ENCODE measurements at places on chromosomes 12 and 14. TPM values are rescaled to one million over a fixed set of nuclear protein-coding genes. Genes with fewer than 3 reads are reported as not detected.

The PYGL gene
- total RNA-seq, result 39.9 TPM

The ACVRL1 gene
- 81.4 TPM for total RNA-seq

The MTHFD1 gene
- total RNA-seq, result 33.7 TPM

The AMN gene
- total RNA-seq, result not detected

The NFE2 gene
- not detected for total RNA-seq

The FITM1 gene
- not detected for total RNA-seq

The KRT71 gene
- not detected for total RNA-seq

The KLRC3 gene
- total RNA-seq, result not detected

The EXOC3L4 gene
- total RNA-seq, result not detected

The HHIPL1 gene
- 2.1 TPM for total RNA-seq

The TIMELESS gene
- 4.4 TPM for total RNA-seq

DNA sequence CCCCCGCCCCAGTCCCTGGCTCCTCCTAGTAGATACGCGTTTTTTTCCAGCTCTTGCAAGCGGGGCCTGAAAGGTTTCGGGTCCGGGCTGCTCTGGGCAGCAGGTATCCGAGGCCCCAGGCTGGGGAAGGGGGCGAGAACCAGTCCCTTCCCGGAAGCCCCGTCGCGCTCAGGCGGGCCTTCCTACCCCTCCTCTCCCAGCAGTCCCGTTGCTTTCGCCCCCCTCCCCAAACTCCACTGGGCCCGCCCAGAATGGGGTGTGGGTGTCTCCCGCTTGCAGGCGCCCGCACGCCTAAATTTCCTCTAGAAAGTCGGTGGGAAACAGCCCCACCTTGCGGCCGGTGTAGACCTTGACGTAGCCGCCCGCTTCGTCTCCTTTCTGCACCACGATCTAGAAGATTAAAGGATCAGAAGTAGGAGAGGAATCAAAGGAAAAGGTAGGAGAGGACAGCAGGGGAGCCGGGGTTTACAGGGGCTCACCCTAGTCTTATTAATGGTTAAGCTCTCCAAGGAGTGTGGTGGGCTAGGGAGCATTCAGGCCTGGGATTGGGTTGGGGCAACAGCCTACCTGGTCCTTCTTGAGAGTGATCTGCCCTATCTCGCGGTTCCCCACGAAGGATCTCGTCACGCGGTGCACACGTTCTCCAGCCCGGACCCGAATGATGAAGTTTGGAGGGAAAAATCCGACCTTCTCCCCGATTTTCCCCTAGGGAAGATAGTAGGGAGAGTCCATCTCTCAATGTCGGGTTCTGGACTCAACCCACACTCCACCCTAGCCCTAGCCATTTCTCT is 7.3 kb downstream of the STAC3 start:
- no peak for DNase-seq

DNA sequence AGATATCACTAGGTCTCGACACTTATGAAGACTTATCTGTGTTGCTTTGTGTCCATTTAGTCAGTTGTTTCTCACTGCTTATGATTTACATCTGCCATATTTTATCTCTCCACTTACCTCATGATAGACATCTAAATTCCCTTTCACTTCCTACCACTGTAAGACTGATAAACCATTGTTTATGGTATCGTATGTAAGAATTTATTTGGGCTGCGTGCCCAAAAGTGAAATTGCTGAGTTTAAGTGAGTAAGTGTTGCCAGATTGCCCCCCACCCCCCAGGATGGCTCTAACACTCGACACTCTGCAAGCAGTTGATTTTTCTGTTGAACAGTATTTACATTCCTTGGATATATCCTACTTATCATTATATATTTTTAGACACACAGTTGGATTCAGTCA is 69.9 kb upstream of the MON2 start:
- no peak for DNase-seq

- DNase-seq, result no peak
These were observed 7.9 kb downstream of the GIT2 start for GRCh38 chr12:109988274-109988673.

DNA sequence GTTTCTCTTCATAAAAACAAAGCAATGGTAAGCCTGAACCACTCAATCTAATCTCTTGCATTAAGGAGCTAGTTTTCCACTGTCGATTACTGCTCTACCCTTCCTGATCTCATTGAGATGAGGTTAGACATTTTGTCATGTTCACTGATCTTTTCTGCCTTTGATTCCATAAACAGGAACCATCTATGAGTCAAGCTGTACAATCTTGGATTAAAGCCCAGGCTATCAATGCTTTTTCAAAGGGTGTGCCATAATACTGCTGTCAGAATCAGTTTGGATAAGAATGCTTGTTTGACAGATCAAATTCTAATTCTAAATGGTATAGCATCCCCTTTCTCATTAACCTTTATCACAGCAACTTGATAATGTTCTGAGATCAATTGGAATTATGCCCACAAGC is 16.1 kb downstream of the GRIP1 start:
- no peak for DNase-seq

- DNase-seq, result no peak
These were observed 66.9 kb downstream of the ANKS1B start for GRCh38 chr12:99917711-99918402.

GRCh38 chr12:88784166-88784565 is 203.9 kb upstream of the KITLG start:
- DNase-seq, result no peak

DNA sequence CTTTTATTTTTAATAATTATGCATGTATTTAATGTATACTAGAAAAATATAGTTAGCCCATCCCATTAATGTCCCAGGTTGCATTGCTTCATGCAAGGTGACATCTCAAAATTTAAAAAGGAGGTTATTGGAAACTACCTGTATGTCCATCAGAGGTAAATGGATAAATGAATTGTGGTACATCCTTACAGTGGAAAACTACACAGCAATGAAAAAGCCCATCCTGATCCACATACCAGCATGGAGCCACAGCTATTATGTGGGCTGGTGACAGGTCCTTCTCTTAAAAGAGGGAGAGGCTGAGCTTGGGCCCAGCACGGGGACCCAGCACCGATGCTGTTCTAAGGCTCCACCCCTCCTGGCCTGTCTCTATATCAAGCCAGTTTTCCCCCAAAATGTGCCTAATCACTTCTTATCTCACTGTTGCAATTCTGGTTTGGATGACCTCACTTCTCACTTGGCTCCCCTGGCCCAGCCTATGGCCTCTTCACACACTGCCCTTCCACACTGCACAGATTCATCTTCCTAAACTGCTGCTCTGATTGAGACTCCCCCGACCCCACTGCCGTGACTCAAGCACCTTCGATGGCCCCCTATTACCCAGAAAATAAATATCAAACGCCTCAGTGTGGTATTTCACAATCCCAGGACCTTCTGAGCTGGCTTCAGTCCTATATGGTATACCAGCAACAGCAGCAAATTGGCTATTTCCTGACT is 97.1 kb upstream of the NCOR2 start:
- DNase-seq, result no peak

DNA sequence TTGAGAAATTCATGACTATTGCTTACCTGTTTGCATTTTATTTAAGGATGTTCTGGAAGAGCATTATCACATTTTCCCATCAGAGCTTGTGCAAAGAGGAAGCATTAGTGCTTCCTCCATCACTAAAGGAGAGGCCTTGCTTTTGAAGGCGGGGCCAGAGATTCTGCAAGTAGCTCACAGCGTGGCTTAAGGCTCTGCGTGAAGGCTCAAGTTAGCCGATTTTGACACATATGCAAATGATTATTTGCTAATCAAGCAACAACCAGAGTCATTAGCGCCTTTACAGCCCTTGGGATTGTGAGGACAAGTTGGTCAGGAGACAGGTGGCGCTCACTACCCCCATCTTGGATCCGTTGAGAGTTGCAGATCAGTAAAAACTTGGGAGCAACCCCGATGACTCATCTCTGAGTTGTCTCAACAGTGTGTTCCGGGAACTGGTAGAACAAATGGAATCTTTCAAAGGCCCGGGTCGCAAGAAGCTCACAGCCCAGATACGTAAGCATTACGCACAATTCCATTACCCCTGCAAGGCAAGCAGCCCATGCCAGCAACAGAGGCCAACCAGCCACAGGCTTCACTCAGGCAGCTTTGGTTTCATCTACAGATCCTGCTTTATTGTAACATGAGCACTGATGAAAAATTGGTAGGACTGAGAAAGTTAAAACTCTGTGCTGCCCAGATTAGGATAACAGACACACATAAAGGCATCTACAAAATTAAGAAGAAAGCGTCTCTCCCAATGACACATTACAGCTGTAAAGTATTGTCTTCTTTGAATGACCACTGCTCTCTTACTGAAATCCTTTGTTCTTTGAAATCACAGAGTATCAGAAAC is 34.9 kb upstream of the SPTSSA start:
- DNase-seq, result peak; percentile 41

DNA sequence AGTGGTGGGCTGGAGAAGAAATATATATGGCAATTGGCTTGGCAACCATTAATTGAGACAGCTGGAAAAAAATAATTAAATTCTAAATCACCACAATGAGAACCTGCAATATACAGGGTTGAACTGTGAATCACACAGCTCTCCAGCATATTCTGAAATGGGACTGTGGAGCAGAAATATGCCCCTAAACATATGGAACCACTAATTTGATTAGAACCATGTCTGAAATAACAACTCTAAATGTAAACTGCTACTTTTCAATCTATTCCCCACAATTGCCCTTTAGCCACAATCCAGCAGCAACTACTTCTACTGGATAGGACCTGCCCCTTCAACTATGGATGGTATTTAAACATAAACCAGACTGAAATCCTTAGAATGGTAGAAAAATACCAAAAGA is 330.4 kb downstream of the TRHDE start:
- no peak for DNase-seq

- no peak for DNase-seq
These were observed 29.7 kb downstream of the CPNE8 start for GRCh38 chr12:38875586-38876228.

GRCh38 chr14:58298477-58299400 is at the start of gene ARID4A:
TSS of gene ARID4A (plus strand) at chr14:58298555. CDS start at chr14:58299855, 1,300 bp downstream.
- peak; percentile 70 for DNase-seq

DNA sequence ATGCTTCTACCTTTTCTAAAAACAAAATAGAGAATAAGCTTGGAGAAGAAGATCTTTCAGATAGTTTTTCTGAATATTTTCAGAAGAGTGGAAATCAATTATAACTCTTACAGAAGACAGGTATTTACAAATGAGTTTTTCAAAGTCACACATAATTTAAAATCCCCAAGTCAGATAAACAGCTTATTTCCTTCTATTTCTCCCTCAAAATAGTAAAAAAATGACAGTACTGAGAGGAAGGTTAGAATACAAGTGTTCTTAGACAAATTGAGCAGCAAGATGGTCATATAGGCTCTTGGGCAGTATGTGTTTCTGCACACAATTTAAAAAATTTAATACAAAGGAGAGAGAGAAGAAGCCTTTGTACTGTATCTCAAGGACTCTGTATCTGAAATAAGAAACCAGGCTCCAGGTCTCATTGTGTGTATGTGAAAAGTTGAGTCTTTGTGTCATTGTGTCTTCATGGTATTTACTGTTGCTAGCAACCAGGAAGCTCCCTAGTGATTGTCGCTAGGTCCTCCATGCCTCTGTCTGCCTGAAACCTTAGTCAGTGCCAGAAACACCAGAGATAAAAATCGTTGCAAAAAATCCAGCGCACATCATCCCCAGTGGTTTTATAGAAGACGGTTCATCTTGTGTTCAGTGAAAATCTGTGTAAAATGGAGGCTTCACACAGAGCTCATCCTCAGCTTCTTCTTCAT is 12.9 kb upstream of the TUBA1A start:
- DNase-seq, result no peak

- DNase-seq, result no peak
These were observed 5.9 kb upstream of the ORAI1 start for GRCh38 chr12:121620333-121620891.

DNA sequence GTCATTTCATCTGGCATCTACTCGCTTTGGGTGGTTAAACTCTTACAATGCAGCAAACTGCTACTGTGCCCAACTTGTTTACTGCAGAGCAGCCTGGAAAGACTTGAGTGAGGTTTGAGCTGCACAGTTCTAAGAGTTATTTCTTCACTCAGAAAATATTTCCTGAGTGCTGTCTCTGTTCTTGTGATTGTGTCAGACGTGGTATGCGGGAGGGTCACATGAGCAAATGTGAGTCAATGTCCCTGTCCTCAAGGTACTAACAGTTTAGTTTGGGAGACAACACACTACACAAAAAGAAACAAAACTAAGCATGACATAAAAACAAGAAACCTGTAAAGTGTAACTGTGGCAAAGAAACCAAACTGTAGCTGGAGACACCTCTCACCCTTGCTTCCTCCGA is 32.4 kb downstream of the FLVCR2 start:
- no peak for DNase-seq

Data from thoracic aorta (tissue), 2 donors.